Right hindlimb (tissue), 1 donor: ENCODE measurements at places on chromosomes 4 and X.

- DNase-seq = no peak
Measured at GRCh38 chrX:110723844-110724243, 71.8 kb downstream of the CHRDL1 start.

- peak; percentile 40 for DNase-seq
Measured at GRCh38 chrX:110531873-110532580, 173.4 kb downstream of the RTL9 start.

DNA sequence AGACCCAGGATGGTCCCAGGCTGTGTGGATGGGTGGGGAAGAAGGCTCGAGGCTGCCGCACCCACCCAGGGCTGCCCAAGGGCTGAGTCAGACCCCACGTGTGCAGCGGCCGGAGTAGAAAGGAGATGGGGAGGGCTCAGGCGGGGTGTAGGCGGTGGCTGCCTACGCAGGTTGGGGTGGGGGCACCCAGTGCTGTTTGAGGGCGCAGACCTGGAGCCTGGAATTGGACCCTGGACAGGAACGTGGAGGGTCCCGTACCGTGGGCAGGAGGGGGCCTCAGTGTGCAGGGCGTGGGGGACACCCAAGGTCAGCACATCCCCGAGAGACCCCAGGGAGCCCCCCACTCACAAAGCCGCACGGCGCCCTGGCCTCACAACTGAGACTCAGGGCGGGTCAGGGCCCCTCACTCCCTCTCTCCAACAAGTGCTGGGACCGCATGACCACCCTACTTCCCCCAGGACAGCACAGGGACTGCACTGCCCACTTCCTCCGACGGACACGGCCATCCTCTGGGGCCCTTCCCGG, 79.9 kb downstream of the FAM53A start:
- no peak for DNase-seq

DNA sequence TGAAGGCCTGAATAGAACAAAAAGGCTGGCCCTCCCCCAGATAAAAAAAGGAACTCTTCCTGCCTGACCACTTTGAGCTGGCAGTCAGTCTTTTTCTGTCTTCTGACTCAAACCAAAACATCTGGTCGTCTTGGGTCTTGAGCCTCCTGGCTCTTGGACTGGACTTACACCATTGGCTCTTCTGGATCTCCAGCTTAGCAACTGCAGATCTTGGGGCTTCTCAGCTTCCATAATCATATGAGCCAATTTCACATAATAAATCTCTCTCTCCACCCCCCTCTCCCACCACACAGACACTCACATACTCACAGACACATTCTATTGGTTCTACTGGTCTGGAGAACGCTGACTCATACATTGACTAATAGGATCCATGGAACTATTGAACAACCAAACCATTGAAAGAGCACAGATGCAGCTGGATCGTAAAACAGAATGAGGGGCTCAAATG, 15.6 kb upstream of the CWH43 start:
- no peak for DNase-seq

DNA sequence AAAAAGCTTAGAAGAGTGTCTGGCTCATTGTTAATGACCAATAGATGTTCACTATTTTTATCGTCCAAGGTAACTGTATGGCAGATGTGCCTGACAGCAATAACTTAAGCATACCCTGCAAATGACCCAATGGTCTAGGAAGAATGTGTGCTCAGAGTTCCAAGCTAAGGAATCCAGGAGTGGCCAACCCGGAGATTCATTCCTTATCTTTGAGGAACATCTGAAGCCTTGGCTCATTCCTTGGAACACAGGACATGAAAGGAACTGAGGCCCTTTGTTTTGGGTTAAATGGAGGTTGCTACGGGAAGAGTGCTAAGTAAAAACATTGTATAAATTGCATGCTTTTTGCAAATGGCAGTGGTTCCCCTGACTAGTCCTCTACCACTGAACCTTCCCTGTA, 38.9 kb upstream of the EFNB1 start:
- no peak for DNase-seq

GRCh38 chrX:152154050-152154449, 15.7 kb upstream of the MAGEA10 start:
- no peak for DNase-seq

GRCh38 chr4:102217775-102218355, 127.4 kb downstream of the SLC39A8 start:
- DNase-seq = no peak
